ENCODE measurements at places on chromosomes 11 and 22.
A peak's percentile ranks its signal among the peaks of the same experiment; 100 is the strongest.

DNA sequence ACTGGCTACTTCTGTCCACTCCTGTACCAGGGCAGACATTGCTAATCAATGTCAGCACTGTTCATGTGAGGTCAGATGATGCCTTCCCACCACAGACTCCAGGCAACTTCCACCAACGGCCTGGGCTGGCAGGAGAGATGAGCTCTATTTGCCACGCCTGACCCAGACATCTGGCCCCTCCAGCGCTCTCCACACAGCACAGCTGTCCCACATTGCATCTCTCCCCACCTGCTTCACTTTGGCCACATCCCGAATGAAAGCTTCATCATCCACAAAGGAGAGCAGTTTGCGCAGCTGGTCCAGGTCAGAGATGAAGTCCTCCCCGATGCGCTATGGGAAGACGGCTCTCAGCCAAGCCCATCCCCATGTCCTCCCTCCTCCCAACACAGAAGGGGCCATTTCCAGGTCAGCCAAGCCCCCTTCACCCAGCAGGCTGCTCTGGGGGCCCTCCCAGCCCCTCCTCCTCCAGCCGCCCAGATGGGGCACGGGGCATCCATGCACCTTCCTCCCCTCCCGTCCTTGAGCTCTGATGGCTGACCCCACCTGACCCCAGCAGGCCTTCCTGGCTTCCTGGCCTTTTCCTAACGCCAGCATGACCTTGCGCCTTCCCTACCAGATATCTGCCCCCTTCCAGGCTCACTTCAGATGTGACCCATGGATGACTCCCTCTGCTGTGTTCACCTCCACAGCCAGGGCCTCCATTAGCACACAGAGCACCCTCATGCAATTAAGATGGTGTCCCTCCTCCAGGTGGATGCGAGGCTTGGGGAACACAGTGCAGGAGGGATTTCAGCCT lies 7.4 kb downstream of the PYGM start:
- DNase-seq, result no peak

- no peak for DNase-seq
Measured at GRCh38 chr22:49371325-49372110, 456.2 kb downstream of the BRD1 start.

GRCh38 chr11:99960536-99960935 lies 726.6 kb upstream of the ARHGAP42 start:
- DNase-seq, result no peak

DNA sequence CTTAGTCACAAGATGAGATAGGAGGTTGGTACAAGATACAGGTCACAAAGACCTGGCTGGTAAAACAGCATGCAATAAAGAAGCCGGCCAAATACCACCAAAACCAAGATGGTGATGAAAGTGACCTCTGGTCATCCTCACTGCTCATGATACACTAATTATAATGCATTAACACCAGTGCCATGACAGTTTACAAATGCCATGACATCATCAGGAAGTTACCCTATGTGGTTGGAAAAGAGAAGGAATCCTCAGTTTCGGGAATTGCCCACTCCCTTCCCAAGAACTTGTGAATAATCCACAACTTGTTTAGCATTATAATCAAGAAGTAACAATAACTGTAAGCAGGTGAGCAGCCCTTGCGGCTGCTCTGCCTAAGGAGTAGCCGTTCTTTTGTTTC lies 408.5 kb upstream of the RAG2 start:
- DNase-seq, result no peak

DNA sequence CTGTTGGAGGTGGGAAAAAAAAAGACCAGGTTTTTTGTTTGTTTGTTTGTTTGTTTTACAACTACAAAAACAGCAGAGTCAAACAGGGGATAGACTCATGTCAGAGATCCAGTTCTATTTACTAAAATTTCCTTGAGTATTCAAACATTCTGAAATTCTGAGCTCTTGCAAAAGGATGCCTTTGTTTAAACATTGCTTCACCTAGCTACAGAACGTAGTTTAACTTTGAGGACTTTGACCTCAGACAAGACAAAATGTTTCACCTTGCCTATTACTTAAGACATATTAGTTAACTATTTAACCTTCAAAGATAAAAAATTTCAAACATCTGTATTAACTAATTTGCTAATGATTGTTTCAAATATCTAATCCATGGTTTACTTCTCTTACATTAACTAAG lies 36.1 kb upstream of the GLYATL2 start:
- no peak for DNase-seq

DNA sequence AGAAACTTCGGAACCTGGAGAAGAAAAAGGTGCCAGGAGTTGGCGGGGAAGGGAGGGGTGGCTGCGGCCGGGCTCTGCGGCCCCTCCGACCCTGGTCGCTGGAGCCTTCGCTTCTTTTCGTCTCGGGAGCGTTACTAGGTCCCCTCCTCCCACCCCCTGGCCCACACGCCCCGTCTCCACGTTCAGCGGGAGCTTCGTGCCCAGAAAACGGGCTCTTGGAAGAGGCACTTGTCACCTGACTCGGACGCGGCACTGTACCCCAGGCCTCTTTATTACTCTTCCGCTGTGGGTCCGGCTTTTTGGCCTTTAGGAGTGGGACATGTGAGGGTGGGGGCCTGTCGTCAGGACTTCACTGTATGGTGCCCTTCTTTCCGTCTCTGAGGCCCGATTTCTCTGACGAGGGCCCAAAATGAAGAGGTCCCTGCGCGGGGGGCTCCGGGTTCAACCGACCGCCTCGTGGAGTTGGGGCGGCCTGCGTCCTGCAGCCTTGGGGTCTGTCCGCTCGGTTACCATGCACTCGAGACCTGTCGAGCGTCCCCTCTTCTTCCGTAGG lies 1.2 kb downstream of the CAPRIN1 start:
- peak; percentile 27 for DNase-seq

DNA sequence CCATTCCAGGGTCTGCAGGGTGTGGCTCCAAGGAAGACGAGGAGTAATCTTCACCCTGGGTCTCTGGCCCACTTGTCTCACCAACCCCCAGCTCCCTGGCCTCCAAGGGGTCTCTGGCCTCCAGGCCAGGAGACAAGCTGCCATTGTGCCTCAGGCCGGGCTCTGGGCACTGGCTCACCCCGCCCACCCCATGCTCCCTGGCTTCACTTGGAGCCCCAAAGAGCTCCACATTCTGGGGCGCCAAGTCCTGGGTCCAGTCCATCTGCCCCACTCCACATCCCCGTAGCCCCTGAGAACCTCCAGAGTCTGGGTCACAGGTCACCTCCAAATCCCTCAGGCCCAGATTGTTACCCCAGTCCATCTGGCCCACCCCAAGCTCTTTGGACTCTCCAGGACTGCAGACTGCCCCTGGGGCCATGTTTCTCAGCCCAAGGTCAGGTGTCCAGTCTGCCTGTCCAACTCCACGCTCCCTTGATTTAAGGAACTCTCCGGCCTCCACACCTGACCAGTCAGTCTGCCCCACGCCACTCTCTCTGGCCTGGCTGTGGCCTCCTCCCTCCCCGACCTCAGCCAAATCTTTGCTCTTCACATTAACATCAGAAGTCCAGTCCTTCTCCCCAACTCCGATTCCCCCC lies 16.2 kb downstream of the TNKS1BP1 start:
- no peak for DNase-seq

GRCh38 chr22:39296981-39297489 lies 22.4 kb downstream of the RPL3 start:
- no peak for DNase-seq

DNA sequence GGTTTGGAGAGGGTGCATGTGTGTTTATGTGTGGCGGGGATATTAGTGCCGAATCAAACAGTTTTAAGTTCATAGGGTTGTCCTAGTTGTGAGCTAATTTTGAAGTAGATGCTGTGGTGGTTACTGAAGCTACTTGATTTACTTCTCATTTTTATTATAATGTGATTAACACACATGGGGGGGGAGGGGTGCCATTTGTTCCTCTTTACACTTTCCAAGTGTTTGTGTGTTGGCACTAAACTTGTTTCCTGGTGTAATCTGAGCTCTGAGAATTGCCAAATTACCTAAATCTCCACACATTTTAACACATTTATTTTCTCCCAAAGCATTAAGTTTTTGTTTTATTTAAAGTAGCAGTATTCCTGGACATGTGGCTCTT lies 60.1 kb downstream of the ZNRF3 start:
- peak; percentile 42 for DNase-seq

GRCh38 chr11:132910011-132910760 lies 622.1 kb downstream of the OPCML start:
- DNase-seq, result no peak

DNA sequence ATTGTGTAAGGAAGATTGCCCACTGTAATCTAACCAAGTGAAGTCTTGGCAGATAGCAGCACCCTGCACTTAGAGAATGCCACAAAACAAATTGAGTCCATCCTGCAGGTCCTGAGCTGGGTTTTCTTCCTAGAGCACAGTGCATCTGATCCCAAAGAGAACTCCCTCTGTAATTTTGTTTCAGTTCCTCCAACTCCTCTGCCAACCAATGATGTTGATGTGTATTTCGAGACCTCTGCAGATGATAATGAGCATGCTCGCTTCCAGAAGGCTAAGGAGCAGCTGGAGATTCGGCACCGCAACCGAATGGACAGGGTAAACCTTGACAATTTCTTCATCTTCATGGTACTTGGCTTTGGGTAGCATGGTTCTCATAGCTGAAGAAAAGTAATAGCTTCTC lies 33.1 kb upstream of the ST14 start:
- DNase-seq, result no peak

DNA sequence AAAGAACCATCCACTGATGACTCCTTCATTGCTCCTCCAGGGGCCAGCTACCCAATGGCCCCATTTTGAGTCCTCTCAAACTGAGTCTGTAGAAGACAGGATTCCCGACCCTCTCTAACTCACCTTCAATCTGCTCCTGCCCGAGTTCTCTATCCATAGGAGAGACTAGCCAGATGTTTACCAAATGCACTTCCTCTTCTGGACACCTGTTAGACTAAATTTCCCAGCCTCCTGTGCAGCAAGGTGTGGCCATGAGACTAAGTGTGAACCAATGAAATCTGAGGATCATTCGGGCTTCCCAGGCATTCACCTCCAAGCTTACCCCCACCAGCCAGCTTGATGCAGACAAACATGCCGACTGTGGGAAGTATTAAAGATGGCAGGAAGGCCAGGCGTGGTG lies 7.6 kb downstream of the PISD start:
- DNase-seq, result no peak

- DNase-seq, result no peak
Measured at GRCh38 chr11:12489246-12489772, 111.9 kb downstream of the PARVA start.

- peak; percentile 86 for DNase-seq
Measured at GRCh38 chr11:70191495-70192140, 11.5 kb upstream of the FADD start.

- DNase-seq, result peak; percentile 78
Measured at GRCh38 chr11:66289548-66290329, 796 bp upstream of the YIF1A start.

- DNase-seq, result no peak
Measured at GRCh38 chr11:133828871-133829270, 16.4 kb downstream of the SPATA19 start.

- DNase-seq, result no peak
Measured at GRCh38 chr11:93476796-93477195, 66.4 kb downstream of the SMCO4 start.

DNA sequence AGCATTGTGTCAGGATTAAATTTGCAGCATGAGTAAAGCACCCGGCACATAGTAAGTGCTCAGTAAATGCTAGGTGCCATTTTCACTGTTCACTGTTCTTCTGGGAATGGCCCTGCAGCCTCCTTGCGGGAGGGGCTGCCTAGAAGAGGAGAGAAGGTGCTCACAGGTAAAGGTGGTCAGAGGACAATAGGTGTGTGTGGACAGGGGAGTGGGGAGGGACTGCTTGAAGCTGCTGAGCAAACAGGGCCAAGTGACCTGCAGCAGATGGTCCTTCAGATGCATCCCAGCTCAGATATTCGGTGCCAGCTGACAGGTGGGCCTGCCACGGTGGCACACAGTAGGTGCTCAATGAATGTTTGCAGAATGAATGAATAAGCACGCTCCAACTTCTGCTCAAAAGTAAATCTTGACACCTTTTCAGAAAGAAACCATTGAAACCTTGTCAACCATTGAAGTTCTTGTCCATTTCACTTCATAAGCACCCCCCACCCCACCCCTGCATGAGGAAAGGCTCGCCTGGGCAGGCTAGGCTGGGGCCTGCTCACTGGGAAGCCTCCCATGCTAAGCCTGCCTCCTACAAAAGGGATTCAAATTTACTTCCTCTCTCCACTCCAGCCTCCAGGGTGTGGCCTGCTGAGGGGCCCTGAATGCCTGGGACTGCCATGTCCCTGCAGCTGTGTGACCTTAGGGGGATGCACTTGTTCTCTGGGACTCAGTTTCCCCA lies 1.6 kb downstream of the KIAA0930 start:
- peak; percentile 62 for DNase-seq

GRCh38 chr22:44818727-44819126 lies 66.4 kb downstream of the ARHGAP8 start:
- DNase-seq, result no peak

DNA sequence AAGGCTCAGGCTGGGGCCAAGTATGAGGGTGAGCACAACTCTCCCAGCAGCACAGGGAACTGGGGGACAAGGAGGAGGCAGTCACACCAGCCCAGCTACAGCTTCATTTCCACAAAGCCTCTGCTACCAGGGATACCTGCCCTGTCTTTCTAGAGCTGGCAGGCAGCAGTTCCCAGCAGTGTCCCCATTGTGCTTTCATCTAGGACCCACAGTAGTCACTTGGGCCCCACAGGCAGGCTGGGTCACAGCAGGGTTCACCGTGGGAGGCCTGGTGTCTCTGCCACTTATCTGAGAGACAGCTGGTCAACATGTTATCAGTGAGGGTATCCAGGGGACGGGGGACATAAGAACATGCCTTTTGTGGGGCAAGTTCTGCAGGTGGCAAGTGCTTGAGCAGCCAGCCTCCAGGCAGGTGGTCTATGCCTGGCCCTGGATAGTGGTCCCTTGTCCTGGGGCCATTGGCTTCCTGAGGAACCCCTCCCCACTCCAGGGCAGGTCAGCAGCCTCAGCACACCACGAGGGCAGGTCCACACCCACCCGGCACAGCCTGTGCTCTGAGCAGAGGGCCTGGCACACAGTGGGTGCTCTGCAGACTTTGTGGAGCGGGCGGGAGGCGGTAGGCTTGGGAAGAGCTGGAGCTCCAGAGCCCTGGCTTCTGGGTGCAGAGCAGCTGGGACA lies 29.9 kb downstream of the GNAZ start:
- no peak for DNase-seq

GRCh38 chr11:23865341-23865975 lies 631.4 kb upstream of the LUZP2 start:
- no peak for DNase-seq

- DNase-seq, result no peak
Measured at GRCh38 chr11:19320827-19321226, 80.1 kb upstream of the E2F8 start.

- no peak for DNase-seq
Measured at GRCh38 chr22:27984001-27984695, 65.1 kb upstream of the PITPNB start.

- peak; percentile 56 for DNase-seq
Measured at GRCh38 chr11:58525037-58525614, 17.2 kb upstream of the OR5B21 start.

- DNase-seq, result peak; percentile 82
Measured at GRCh38 chr11:47983464-47984397, 3.4 kb downstream of the PTPRJ start.

- no peak for DNase-seq
Measured at GRCh38 chr22:26168939-26169314, 335 bp upstream of the SEZ6L start.

- peak; percentile 94 for DNase-seq
Measured at GRCh38 chr11:68212421-68213134, 518 bp downstream of the KMT5B start.

GRCh38 chr11:123228496-123229163 lies 33.6 kb upstream of the CLMP start:
- DNase-seq, result no peak

GRCh38 chr22:17903564-17904295 lies 120.6 kb downstream of the MICAL3 start:
- DNase-seq, result no peak

GRCh38 chr11:3700910-3701309 lies 29.7 kb upstream of the CHRNA10 start:
- no peak for DNase-seq

Data from suppressor macrophage treated with lipopolysaccharide for 1 hour (primary cell).